ENCODE measurements at places on chromosomes 11 and 22.

DNA sequence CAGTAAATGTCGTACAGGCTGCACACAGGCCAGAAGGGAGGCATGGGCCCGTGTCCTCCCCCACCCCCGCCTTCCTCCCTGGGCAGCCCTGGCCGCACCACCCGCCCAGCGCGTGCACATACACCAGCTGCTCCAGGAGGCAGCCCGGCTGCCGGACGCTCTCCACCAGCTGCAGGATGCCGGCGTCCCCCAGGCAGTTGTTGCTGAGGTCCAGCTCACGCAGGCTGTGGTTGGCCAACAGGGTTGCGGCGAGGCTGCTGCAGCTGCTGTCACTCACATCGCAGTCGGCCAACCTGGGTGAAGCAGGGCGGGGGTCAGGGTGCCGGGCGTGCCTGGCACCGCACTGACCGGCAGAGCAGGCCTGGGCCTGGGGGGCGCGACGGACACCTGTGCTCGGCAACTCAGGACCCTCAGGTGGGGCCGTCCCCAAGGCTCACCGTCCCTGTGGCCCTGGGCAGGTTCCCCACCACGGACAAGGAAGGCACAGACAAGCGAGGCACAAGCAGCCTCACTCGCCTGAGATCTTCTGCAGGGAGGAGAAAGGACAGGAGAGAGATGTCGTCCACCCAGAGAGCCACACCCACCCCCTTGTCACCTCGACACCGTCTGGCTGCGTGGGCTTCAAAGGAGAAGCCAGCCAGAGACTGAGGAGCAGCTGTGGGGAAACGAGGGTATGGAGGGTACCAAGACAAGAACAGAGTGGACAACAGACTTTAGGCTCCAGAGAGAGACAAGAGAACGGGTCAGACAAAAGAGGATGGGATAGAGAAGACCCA lies 12.1 kb downstream of the RNH1 start:
- no peak for DNase-seq

DNA sequence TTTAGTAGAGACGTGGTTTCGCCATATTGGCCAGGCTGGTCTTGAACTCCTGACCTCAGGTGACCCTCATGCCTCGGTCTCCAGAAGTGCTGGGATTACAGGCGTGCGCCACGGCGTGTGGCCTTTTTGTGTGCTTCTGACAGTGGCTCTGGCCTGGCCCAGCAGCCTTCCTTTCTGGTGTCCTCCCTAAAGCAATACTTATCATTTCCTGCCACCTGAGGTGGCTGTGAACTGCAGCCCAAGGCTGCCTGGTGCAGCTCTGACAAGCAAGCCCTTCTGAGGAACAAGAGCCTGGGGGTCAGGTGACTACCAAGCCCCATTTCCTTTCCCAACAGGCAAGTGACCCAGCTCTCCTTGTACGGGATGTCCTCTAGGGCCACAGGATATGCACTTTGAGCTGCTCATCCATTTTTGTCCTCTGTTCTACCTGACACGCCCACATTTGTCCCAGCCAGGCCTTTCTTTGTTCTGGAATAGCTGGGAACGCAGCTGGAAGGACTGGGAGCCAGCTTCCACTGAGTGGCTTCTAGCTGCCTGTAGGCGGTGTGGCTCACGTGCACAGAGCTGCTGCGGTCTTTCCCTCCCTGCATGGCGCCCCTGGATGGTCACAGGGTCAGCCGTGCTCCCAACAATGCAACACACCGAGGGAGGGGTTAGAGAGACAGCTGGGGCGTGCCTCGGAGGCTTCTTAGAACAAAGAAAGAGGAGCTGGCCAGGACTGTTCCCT lies 12.3 kb upstream of the BID start:
- DNase-seq = no peak

DNA sequence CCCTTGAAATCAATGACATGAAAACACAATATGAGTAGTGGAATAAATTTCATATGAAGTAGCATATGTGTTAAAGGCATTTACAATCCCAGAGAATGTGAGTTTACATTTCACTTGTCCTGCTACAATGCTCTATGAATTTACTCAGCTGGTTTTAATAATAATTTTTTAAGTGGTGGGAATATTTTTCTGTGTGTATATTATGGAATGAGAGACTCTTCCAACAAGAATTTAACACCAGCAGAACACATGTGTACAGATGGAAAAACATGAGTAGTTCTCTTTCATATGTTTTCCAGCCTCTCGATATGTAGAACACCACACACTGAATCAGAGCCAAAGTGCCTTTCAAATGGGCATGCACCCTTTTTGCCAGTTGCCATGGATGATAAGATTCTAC lies 170.4 kb downstream of the MAML2 start:
- DNase-seq = no peak

- DNase-seq = peak; percentile 20
These were observed 23.9 kb downstream of the NEFH start for GRCh38 chr22:29503811-29504372.

DNA sequence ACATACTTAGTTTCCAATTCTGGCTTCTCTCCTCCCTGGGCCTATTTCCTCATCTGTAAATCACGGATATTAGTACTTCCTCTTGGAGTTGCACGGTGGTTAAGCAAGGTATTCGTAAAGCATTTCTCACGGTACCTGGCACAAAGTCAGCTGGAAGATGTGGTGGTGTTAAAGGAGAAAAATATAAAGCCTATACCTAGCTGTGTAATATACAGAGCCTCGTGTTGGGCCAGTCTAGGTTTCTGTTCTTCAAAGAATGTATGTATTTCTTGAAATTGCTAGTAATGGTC lies 47.2 kb downstream of the DBX1 start:
- no peak for DNase-seq
